ENCODE measurements at places on chromosomes 5 and 9.

DNA sequence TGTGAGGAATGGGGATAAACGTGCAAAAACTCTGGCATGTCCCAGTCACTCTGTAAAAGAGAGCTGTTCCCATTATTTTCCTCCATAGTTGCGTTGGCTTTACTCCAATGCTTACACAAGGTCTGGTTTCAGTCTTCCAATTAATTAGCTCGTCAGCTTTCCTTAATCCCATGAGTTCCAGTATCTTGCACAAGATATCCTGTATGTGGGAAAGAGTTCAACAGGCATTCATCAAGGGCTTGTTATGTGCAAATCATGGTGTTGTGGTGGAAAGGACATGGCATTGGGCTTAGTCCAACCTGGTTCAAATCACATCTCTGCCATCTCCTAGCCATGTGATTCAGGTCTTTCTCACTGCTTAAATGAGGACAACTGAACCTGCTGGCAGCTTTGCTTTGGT is 77.5 kb upstream of the PANK3 start:
- DNase-seq, result no peak

GRCh38 chr9:113542006-113542405 is 78.5 kb downstream of the RGS3 start:
- DNase-seq, result no peak

- no peak for DNase-seq
Observed at GRCh38 chr9:121369595-121370265, at the start of gene STOM. Gene STOM, minus strand, starts transcription at chr9:121370250. Its CDS starts 63 bp downstream, at chr9:121370187.

DNA sequence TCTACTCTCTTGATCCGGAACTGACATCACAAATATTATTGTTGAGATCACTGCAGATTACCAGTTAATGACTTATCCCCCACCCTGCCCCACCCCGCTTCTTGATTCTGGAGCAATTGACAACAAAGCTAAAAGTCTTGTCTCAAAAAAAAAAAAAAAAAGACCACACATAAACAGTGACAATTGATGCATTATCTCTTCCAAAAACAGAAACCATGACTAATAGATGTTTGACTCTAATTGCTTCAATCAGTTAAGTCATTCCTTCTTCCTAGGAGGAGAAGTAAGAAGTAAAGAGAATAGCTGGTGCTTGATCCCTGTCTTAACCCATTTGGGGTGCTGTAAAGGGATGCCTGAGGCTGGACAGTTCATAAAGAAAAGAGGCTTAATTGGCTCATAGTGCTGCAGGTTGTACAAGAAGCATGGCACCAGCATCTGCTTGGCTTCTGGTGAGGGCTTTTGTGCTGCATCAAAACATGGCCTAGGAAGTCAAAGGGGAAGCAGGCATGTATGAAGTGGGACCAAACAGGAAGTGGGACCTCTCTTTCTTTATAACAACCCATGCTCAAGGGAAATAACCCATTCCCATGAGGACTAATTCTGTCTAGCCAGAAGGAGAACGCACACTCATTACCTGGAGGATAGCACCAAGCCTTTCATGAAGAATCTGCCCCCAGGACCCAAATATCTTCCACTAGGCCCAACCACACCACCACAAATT is 158.7 kb downstream of the TMEM167A start:
- DNase-seq, result no peak

GRCh38 chr9:123087359-123087888 is 54.0 kb downstream of the GPR21 start:
- no peak for DNase-seq

- no peak for DNase-seq
Observed at GRCh38 chr5:22779499-22779898, 73.6 kb downstream of the CDH12 start.

DNA sequence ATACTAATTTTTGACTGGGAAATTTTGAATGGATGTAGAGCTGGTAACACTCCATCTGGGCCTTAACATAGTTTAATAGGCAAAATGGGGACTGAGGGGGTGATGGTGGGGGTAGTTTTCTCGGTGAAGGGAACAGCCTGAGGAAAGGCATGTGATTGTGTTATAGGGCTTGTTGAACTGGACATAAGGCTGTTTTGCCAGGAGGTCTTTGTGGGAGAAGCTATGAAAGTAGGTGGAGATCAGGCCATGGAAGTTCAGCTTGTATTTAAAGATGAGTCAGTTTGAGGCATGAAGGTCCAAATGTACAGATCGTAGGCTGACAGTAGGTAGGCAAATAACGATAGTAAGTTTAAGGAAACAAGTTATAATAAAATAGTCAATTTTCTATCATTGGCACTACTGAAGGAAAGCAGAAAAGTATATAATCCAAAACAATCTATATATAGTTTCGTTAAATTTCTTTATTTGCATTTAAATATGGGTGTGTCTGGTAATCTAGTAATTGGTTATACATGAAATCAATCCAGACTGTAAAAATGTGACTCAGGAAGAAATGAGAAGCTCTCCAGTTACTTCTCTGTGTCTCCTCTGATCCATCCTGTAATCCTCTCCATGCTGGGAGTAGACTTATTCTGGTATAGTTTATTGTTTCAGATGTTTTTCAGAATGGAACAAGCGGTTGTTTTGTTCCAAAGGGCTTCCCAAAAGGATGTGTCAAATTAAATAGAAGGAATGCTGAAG is 2.8 kb downstream of the CSNK1G3 start:
- no peak for DNase-seq

DNA sequence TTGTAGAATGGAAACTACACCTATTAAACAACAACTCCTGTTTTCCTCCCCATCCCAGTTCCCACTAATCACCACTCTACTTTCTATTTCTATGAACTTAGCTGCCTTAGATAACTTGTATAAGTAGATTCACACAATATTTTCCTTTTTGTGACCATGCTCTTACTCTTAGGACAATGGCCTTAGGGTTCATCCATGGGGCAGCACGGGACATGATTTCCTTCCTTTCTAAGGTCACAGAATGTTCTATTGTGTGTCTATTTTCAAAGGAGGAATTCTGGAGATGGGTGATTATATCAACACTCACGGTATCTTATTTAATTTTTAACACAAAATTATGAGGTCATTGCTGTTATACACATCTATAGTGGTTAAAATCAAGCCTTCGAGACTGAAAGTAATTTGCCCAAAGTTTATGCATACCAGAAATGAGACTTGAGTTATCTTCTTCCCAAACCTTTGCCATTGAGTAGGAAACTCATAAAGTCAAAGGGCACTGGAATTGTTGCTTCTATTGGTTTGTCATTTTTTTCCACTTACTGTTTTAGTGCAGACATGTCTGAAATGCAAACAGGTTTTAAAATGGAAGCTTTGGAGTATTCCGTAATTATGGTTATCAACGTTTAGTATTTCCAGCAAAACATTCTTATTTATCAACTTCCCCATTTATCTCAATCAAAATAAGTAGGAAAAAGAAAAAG is 23.6 kb downstream of the CTSL start:
- no peak for DNase-seq

DNA sequence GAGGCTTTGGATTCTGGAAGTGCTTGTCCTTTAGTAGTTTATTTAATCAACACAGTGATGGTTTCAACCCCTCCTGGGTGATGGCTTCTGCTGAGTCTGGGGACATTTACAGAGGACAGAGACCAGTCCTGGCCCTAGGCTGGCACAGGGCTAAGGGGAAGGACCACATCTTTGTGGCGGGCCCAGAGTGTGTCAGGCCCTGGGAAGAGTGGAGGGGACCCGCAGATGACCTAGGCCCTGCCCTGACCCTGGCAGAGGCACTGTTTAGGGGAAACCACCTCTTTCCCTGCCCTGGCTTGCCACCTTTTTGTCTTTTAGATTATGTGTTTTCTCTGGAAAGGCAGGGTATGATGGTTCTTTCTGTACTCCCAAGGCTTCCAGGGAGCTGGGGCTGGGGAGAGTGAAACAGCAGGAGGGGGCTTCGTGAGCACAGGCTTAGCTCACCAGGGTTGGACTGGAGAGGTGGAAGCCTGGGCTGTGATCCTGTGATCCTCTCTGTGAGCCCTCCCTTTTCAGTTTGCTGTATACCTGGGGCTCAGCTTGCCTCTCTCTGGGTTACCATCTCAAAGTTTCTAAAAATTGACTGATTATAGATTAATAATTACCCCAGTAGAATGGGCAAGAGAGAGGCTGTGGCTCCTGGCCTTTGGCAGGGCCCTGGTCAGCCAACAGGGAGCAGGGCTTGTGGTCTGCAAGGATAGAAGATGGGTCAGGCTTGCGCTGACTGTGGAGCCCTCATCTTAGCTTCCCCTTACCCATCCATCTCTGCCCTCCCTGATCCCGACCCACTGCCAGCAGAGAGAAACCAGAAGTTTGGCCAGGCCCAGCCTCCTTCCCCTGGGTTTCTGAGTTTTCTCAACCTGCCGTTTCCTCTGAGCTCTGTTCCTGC is 1.7 kb upstream of the SYNPO start:
- DNase-seq, result no peak

GRCh38 chr5:154117930-154118329 is 72.6 kb upstream of the GALNT10 start:
- no peak for DNase-seq

GRCh38 chr5:145500710-145501109 is 334.4 kb downstream of the PRELID2 start:
- DNase-seq, result no peak

- DNase-seq, result no peak
Observed at GRCh38 chr9:93592008-93592642, 15.7 kb downstream of the PHF2 start.

DNA sequence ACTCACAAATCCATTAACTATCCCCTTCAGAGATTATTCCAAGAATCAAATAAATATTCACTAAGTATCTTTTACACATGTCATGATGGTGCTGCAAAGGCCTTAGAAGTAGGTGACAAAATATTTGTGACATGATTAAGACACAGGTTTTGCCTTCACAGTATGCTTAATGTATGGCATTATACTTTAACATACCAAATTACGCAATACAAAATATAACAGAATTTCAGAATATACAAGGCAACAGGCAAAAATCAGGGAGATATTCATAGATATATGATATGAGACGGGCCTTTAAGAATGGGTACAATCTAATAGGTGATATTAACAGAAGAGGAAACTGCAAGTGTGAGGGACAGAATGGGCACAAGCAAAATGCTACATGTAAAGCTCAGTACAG is 41.6 kb downstream of the CAAP1 start:
- DNase-seq, result no peak

- no peak for DNase-seq
Observed at GRCh38 chr9:110153431-110153830, 54.5 kb downstream of the C9orf152 start.

DNA sequence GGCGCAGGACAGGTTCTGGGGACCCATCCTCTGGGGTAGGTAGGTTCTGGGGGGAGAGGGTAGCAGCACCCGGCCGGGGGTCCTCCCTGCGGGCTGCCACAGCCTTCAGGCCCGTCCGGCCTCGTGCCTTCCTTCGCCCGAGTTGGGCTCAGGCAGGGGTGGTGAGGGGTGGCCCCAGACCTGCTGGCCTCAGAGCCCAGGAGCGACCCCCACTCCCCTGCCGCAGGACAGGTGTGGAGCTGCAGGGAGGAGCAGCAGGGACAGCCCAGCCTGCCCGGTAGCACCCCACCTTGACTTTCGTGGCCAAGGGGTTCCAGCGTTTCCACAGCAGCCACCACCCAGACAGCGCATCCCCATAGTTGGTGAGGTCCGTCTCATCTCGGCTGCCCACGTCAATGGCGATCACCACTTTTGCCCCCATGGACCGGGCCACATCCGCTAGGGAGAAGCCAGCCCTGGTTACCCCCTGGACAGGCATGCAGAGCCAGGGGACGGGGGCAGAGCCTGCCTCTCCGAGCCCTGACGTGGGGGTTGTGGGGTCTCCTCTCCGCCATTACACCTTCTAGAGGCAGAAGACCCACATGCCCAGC is 3.4 kb upstream of the NSMF start:
- DNase-seq, result no peak

DNA sequence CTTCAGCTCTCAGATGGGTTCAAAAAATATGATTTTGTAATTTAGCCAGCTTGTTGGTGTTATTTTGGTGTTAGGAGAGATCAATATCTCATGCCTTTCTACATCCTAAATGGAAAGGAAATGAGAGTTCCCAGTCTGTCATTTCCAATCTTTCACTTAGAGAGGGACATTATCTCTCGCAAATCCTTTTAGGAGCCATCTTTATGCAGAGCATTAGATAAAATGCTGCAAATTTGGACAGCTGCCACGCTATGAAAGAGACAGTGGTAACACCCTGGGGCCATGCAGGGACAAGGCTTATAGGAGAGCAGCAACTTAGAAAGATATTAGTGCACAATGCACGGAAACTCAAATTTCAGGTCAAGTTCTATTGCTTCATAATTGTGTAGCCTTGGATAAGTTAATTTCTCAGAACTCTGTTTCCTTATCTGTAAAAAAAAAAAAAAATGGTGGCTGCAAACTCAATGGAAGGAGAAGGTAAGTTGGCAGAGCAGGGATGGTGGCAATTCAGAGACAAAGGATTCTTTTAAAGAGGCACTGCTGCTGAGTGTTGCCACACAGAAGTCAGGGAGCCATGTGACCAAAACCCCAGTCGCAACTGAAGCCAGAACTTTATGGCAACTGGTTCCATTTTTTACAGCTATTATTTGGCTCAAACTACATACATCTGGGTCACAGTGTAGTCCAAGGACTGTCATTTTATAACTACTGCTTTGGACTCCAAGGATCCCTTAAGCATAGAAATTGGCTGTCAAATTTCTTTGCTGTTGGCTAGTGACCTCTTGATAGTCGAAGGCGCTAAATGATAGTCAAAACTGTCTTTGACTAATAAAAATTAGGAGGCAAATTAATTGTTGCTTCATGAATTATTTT is 210.2 kb downstream of the FRMD3 start:
- no peak for DNase-seq

GRCh38 chr9:134854541-134854981 is 26.0 kb upstream of the FCN2 start:
- DNase-seq, result no peak
